NCI-H524 (cell line): ENCODE measurements at places on chromosomes 12 and 14.
A peak's percentile ranks its signal among the peaks of the same experiment; 100 is the strongest.

GRCh38 chr12:68367116-68367515 lies 35.0 kb upstream of the MDM1 start:
- DNase-seq: no peak

DNA sequence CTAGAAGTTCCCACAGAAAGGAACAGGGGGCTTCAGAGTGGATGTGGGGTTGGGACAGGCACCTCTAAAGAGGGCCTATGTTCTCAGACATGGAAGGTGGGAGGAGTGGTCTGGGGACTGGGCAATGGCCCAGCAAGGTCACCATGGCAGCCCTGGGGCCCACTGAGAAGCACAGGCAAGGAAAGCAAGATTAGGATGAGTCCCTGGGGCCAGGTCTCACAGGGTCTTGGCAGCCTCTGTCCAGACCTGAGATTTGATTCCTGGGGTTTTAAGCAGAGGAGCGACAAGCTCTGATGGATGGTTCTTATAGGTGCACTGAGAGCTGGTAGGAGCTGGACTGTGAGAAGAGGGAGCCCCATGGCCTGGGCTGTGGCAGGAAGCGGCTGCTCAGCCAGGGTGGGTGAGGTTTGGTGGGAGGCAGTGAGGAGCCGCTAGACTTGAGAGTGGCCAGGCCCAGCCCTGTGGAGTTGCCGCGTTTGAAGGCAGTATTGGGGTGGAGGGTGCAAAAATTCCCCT lies 44.0 kb downstream of the DLK1 start:
- DNase-seq: no peak

- DNase-seq: no peak
Observed at GRCh38 chr12:123720141-123720814, 8.1 kb downstream of the ATP6V0A2 start.

- no peak for DNase-seq
Observed at GRCh38 chr14:65106736-65107135, 4.4 kb upstream of the MAX start.

DNA sequence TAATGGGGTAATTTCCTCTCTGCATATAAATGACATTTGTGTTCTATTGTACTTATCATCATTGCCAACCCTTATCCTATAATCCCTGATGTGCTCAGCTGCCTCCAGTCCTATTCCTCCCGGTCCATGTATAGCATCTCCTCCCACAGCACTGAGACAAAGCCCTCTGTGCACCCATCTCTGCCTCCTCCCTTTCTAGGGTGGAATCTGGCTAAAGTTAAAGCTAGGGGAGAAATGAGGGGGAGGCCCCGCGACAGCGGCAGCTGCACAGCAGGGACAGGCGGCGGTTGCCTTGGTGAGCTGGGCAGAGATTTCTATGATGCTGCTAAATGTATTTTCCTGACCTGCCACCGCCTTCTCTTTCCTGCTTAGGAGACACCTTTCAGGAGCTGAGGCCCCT lies 12.8 kb upstream of the ZDHHC22 start:
- peak; percentile 77 for DNase-seq

DNA sequence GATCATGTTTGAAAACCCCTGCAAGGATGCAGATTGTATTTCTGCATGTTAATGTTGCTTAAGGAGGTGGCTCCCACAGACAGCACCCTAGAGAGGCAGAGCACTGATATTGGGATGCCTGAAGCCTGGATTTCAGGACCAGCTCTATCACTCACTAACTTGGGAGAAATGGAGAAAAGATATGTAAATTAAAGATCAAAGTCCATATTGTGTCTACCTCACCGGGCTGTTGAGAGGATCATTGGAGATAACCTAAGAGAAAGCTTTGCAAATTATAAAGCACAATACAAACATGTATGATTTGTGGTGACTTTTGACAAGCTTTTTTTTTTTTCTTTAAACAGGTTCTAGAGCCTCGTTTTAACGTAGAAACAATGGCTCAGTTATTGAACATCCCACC lies 7.6 kb upstream of the REP15 start:
- DNase-seq: no peak

DNA sequence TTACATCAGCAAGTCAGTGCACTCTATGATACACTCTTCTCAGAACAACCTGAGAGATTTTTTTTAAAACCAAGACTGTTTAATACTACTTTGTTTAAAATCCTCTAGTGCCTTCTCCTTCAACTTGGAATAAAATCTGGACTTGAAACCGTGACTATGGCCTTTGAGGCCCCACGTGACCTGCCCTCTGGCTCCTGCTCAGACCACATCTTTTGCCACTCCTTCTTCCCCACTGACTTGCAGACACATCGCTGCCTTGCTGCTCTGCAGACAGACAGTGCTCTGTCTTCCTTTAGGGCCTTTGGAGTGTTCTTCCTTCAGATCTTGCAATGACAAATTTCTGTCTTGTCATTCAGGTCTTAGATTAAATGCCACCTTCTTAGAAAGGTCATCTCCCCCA lies 48.5 kb downstream of the TTC8 start:
- DNase-seq: no peak

GRCh38 chr14:78902010-78902623 lies 731.9 kb downstream of the NRXN3 start:
- DNase-seq: peak; percentile 25

DNA sequence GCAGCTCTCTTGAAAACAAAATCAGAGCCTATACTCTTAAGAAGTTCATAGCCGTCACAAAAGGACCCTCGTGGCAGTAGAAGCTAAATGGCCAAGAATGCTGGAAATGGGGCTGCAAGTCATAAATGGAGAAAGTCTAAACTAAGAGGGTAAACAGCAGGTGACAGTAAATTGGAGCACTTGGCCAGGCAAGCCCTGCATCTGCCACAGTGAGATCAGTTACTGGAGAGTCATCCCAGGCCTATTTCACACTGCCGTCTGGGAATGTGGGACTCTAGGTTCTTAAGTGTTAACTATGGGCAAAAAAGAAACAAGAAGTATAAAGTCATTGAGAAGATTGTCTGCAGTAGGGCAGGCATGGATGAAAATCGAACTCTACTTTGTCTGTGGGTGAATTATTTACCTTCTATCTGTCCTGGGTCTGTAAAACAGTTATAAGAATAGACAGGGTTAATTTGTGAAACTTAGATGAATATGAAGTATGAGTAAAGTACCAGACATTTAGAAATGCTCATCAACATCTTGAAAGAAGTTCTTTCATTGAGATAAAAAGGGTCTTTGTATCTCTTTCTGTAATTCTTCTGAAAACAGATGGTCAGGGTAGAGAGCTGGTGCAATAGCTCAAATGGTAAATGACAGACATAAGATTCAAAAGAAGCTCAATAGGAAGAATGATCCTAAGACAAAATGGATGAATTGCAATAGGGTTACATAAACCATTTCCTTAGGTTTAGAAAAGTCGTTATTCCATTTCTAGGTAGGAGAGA lies 792.5 kb downstream of the DIO2 start:
- DNase-seq: peak; percentile 43

DNA sequence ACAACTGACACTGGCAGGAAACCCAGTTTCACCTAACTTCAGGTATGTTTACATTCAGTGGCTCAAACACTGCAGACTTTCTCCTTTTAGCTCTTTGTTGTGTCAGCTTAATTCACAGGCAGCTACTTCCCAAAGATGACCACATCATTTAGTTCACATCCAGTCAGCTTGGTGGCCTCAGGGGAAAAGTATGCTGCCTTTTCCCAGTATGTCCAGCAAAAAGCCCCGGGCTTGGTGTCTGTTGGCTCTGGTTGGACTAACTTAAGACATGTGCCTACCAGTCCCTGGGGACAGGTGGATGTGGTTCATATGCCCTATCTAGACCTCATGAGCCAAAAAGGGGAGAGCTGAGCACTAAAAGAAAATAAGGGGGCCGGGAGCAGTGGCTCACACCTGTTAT lies 56.4 kb downstream of the GOLGA5 start:
- no peak for DNase-seq

GRCh38 chr12:4268329-4269181 lies 5.0 kb upstream of the CCND2 start:
- no peak for DNase-seq

DNA sequence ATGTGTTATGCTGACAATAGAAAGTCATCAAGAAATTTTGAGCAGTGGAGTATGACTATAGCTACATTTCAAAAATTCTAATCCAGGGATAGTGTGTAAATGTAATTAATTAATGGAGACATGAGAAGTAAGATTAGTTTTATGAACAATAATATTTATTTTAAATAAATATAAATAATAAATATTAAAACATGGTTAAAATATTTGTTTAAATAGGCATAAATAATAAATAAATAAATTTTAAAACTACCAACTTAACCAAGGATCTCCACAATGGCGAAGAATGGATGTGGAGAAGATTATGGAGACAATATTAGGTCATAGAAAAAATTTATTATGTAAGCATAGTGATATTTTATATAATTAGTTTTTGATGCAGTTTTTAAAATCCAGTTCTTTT lies 588.2 kb upstream of the NOVA1 start:
- DNase-seq: no peak

DNA sequence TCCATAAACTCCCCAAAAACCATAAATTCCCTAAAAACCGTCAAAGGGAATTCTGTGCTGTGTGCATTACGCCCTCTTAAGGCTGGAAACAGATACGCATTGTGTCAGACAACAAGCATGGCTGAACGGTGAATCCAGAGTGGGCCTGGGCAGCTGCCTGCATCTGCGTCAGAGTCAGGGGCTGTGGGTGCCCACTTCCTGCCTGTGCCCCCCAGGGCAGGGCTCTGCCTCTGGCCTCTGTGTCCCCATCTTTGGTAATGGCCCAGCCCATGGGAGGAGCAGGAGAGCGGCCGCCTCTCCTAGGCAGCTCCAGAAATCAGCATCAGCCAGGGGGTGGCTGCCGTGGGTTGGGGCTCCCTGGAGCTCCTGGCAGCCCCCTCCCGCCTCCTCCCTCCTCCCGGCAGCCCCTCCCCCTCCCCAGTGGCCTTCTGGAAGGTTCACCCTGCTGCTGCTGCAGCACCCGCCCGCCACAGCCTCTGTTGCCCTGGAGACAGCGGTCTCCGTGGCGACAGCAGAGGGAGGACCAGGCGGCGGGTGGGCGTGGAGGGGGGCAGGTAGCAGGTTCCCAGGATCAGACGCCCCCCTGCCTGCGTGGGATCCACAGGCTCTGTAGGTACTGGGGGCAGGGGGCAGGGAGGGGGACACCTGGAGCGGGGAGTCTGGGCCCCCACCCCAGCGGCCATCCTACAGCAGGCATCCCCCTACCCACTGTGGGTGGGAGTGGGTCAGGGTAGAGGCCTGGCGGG lies 5.9 kb downstream of the MMP17 start:
- DNase-seq: peak; percentile 28

DNA sequence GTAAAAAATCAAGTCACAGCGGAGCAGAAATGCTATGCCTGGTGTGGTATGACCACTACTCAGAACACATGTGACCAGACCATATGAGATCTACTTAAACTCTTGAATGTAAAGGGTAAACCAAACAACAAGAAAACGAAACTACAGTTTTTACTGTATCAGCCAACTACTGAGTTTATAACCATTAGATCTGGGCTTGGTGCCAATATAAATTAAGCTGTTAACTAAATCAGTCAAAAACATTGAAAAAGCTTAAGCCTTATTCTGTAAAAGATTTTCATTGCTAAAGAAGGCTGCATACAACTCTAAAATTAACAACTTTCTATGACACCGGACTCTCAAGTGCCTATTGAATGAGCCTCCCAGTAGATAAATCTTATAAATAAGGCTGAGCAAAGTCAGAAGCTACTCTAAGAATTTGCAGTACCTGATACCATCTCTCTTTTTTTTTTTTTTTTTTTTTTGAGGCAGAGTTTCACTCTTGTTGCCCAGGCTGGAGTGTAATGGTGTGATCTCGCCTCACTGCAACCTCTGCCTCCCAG lies 35.4 kb downstream of the SPTLC2 start:
- no peak for DNase-seq

- no peak for DNase-seq
Observed at GRCh38 chr14:49051328-49052060, 534.7 kb downstream of the RPS29 start.

DNA sequence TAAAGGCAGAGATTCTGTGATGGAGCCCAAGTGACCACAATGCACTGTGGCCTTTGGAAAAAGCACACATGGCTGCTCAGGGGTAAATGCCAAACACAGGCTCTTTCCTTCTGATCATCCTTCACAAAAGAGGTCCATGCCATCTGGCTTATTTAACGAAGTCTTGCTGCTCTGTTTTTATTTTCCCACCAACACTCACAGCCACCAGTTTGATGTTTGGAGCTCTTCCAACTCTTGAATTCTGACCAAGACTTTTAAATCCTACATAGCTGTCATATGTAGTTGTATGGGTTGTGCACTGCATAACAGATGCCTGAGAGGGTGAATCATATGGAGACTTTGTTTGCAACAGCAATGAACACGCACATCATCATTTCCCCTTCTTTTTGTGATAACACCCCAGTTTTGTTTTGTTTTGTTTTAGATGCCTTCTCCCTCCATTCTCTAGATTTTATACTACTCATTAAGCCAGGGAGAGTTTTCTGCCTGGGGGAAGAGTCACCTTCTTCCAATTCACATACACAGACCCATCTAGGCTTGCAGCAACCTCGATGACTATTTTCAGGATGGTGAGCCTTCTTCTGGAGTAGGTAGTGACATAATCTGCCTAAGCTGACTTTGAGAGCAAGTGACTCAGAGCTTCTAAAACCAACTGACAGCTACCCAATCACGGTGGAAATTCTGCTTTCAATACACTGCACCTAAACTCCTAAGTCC lies 145.2 kb upstream of the WSCD2 start:
- peak; percentile 88 for DNase-seq

DNA sequence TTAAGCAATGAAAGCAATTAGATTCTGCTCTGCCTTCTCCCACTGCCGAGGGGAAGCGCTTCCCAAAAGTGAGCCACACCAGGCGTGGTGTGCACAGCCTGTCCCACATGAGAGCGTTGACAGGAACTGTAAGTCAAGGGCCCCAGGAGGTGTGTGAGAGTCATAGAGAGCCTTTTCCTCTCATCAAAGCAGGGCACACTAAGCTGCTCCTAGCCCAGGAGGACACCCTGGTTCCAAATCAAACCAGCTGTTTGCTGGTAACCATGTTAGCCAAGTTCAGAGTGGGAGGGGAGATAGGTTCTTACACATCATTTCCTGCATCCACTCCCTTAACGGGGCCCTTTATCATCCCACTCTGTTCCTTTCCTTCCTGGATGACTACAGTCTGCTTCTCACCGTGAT lies 98.3 kb downstream of the SPTSSA start:
- no peak for DNase-seq

GRCh38 chr14:69204753-69205152 lies 13.5 kb downstream of the EXD2 start:
- no peak for DNase-seq

GRCh38 chr12:95701722-95702418 lies 88.7 kb downstream of the NTN4 start:
- no peak for DNase-seq
